HFFc6 (cell line): ENCODE measurements at places on chromosomes 11 and 22.

DNA sequence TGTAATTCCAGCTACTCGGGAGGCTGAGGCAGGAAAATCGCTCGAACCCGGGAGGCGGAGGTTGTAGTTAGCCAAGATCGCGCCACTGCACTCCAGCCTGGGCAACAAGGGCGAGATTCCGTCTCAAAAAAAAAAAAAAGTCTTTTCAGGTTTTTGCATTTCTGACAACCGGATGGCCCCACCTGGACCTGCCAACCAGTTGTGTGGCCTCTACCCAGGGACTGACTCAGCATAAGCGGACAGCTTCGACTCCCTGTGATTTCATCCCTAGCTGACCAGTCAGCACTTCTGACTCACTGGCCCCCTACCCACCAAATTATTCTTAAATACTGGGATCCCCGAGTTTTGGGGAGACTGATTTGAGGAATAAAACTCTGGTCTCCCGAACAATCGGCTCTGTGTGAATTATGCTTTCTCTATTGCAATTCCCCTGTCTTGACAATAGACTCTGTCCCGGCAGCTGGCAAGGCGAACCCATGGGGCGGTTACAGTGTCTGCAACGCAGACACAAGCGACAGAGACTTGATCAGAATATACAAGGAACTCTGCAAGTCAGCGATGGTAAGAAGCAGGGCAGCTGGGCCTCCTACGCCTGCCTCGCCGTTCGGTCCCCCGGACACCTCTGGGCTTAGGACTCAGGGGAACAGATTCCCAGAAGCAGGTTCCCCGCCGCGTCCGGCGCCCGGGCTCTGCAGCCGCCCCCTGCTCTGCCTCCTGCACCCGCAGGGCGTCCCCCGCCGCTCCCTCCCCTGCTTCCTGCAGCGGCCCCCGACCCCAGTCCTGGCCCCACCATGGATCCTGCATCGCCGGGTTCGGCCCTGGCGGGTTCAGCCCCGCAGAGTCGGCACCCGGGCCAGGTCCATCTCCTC, 741 bp upstream of the TALDO1 start:
- no peak for DNase-seq

GRCh38 chr11:8126649-8127289, 42.1 kb downstream of the RIC3 start:
- no peak for DNase-seq

DNA sequence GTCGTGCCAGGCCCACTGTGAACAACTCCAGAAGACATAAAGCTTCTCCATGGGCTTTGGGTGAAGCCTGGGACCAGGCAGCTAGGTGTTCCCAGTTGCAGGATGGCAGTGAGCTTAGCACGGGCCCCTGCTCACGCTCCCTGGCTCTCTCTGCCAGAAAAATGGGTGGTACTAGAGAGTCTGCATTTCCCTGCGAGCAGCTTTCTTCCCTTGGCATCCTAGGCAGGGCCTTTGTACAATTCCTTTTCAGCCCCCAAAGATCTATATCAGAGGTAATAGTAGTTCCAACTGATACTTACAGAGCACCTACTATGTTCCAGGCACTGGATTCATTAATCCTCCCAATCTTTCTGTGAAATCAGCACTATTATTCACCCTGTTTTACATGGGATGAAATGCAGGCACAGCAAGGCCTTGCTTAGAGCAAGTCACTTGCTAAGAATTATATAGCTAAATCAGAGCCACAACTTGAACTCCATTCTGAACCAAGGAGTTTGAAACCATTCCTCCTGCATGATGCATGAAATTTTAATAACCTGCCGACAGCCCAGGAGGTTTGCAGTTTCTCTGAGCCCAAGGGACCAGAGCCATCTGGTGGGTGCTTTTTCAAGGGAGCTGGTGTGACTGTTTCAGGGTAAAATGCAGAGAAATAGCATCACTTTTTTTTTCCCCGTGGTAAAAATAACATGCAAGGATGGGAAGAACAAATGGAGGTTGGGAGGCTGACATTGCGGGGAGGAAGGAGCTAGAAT, 22.7 kb downstream of the NAV2 start:
- peak; percentile 88 for DNase-seq

- peak; percentile 37 for DNase-seq
These were observed 9.2 kb upstream of the P2RY6 start for GRCh38 chr11:73262851-73263495.

DNA sequence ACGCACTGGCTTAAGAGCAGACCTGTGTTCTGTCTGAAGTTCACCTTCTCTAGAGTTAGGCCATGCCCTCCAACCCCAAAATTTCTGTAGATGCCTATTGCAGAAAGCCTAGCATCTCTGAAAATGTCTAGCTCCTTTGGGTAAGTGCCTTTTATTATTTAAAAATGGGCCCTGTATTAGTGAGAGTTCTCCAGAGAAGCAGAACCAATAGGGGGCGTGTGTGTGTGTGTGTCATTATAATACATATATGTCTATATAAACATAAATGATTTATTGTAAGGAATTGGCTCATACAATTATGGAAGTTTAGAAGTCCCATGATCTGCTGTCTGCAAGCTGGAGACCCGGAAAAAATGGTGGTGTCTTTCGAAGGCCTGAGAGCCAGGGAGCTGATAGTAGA, 144.7 kb downstream of the TTC17 start:
- no peak for DNase-seq

- DNase-seq, result no peak
These were observed 257.8 kb upstream of the SYN3 start for GRCh38 chr22:33315954-33316353.

GRCh38 chr22:36212901-36213300, 11.3 kb upstream of the APOL4 start:
- no peak for DNase-seq

DNA sequence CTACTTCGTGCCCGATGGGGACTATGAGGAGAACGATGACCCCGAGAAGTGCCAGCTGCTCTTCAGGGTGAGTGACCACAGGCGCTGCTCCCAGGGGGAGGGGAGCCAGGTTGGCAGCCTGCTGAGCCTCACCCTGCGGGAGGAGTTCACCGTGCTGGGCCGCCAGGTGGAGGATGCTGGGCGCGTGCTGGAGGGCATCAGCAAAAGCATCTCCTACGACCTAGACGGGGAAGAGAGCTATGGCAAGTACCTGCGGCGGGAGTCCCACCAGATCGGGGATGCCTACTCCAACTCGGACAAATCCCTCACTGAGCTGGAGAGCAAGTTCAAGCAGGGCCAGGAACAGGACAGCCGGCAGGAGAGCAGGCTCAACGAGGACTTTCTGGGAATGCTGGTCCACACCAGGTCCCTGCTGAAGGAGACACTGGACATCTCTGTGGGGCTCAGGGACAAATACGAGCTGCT, 751 bp downstream of the FIBIN start:
- no peak for DNase-seq

DNA sequence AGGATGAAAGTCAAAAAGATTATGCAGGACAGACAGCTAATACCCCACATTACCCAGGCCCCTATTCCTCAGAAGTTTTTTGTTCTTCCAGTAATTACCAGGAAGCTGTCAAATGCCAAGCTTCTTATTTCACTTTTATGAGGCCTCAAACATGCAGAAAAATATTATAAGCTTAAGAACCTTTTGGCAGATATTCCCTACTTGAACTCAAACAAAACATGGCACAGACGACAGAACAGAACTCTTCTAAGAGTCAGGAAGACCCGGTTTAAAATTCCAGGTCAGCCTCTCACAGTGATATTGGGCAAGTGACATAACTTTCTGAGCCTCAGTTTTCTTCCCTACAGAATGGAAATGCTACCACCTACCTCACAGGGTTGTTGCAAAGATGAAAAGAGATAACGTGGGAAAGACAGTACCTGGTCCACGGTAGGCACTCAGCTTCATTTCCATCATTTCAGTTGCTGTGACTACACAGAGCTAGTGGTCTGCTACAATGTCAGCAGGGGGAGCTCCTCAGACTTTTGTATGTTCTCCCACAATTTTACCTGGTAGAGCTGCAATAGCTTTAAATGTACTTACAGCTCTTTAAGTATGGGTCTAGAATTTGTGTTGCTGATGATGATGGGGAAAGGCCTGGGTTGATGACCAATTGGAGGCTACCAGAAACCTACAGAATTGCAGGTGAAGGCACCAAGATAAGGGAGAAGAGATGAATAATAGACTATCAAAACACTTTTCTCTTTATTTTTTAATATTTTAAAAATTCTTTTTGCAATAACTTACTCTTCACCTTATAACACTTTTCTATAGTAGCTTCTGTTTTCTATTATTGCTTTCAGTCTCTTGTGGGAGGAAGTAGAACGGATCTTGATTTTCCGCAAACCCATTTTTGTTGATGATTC, 98.3 kb upstream of the CHRM4 start:
- DNase-seq, result peak; percentile 39

GRCh38 chr11:130415731-130416529, 12.5 kb downstream of the ADAMTS8 start:
- DNase-seq, result no peak

DNA sequence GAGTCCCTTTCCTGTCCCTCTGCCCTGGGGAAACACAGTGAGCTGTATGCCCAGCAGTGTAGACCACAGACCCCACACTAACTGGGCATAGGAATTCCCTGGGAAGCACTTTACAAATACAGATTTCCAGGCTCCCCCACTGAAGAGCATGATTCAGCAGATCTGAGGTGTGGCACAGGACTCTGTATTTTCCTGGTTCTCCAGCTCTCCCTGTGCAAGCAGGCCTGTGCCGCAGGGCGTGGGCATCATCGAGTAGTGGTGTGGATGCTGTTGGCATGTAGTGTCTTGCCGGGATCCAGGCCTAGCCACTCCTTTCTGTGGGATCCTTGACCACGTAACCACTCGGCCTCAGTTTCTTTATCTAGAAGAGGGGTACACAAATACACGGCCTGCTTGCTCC, 49.9 kb downstream of the GALNT18 start:
- DNase-seq, result no peak

GRCh38 chr11:67364783-67365722, 8.3 kb downstream of the CLCF1 start:
- no peak for DNase-seq

- DNase-seq, result no peak
These were observed 146.8 kb downstream of the DBX1 start for GRCh38 chr11:20013346-20014066.

DNA sequence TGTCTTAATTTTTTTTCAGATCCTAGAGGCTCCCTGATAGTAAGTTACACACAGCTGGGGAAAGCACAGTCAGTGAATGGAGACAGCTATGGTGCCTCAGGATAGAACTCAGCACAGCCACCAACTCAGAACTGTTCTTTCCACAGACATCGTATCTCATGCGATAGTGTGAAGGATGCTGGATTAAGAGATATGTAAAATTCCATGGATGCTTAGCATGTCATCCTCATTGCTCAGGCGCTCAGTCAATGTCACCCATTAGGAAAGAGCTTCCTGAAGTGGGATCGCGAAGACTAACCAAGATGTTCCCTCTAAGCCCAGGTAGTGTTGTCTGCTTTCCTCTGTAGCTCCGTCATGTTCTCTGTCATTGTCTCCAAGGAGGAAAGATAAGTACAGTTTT, 1000.4 kb downstream of the OPCML start:
- DNase-seq, result no peak

DNA sequence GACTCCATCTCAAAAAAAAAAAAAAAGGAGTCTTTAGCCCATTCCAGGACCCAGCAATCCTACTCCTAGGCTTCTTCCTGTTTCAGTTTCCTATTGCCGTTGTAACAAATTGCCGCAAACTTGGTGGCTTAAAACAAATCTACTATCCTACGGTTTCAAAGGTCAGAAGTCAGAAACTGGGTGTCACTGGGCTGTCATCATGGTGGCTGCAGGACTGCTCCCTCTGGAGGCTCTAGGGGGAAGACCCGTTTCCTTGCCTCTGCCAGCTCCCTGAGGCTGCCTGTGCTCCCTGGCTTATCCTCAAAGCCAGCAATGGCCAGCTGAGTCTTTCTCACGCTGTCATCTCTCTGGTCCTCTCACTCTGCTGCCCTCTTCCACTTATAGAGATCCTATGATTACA, 8.7 kb upstream of the DAGLA start:
- DNase-seq, result no peak

GRCh38 chr22:30503551-30503950, 1.9 kb downstream of the SEC14L4 start:
- no peak for DNase-seq

GRCh38 chr11:57639321-57640067, 10.2 kb downstream of the YPEL4 start:
- no peak for DNase-seq

GRCh38 chr11:44747836-44748235, 21.1 kb downstream of the TSPAN18 start:
- no peak for DNase-seq

GRCh38 chr22:34696557-34696956, 369.4 kb upstream of the ISX start:
- no peak for DNase-seq

DNA sequence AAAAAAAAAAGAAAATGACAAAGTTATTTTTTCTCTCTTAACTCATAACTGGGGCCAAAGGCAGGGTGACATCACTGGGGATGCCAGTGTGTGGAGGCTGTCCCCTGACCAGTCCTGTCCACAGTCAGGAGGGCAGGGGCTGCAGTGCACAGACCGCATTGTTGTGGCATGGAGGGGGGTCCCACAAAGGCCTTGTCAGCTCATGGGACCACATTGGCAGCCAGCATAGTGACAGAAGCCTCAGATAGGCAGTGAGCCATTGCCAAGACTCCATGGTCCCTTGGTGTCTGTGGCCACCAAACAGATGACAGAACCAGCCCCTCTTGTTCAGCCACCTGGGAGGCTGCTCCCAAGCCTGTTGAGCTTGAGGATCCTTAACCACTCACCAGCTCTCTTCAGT, 4.1 kb downstream of the TMEM80 start:
- no peak for DNase-seq

GRCh38 chr11:61158691-61159381, 2.4 kb downstream of the VPS37C start:
- DNase-seq, result peak; percentile 42

- DNase-seq, result no peak
These were observed 2.7 kb upstream of the TEX54 start for GRCh38 chr11:62835336-62835735.

DNA sequence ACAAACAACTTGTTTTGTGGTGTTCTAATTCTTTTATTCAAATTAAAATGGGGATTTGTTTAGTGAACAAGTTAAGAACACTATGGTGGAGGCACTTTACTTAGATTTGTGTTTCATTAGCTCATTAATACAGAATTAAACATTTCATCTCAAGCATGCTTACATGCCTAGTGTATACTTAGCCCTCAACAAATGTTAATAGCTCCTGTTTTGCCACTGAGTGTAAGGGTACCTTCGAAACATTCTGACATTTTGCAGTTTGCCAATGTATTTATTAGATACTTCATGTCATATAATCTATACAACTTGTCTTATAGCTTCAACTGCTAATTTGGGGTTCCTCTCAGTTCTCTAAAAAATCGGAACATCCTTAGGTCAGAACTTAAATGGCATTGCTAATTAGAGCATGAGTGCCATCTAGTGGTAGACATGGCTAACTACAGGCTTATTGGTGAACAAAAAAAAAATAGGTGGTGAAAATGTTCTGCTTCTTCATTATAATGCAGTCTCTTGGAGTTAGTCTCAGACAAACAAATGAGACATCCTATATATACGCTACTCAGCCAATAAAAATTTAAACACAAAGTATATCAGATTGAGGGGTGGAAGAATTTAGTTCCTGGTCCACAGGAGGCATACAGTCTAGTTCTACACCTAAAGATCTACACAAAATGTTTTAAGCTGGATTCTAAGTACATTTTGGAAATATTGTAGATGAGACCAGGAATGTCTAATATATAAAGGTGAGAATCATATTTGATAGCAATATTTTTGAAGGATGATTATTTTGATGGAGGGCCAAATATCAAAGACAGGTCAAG, 4.9 kb upstream of the CNTN5 start:
- peak; percentile 25 for DNase-seq
